ENCODE measurements at places on chromosomes 6 and 20. TPM values are rescaled to one million over a fixed set of nuclear protein-coding genes. Genes with fewer than 3 reads are reported as not detected.

Gene BTN1A1
- total RNA-seq, result not detected

Gene TCF19
- 3.0 TPM for total RNA-seq

Gene PIGT
- total RNA-seq, result 85.3 TPM

Gene EDN3
- not detected for total RNA-seq

Gene GHRH
- total RNA-seq, result not detected

Gene BEND6
- 11.2 TPM for total RNA-seq

Gene TMEM200A
- 0.98 TPM for total RNA-seq

Gene CLPSL2
- total RNA-seq, result not detected

Gene TCP1
- total RNA-seq, result 91.9 TPM

Gene NKX2-2
- not detected for total RNA-seq

Gene CALHM6
- total RNA-seq, result 2.8 TPM

Gene PHACTR1
- 1.9 TPM for total RNA-seq

Gene TCF15
- total RNA-seq, result not detected

Gene COL9A3
- 46.0 TPM for total RNA-seq

Gene TBC1D22B
- 3.8 TPM for total RNA-seq

Gene TFAP2A
- not detected for total RNA-seq

Gene C6orf136
- 4.6 TPM for total RNA-seq

Gene TREM1
- total RNA-seq, result 1.7 TPM

Gene MDC1
- total RNA-seq, result 7.6 TPM

Gene TTBK1
- total RNA-seq, result not detected

Gene TRIM10
- not detected for total RNA-seq

Gene HDGFL1
- not detected for total RNA-seq

Gene TGM3
- not detected for total RNA-seq

Gene BRPF3
- total RNA-seq, result 12.5 TPM

Gene MRPS10
- 25.0 TPM for total RNA-seq

Gene HRH3
- total RNA-seq, result not detected

Gene SLC17A3
- total RNA-seq, result not detected

Gene BCAS1
- total RNA-seq, result not detected

Gene ZNF165
- 0.05 TPM for total RNA-seq

Gene SLC32A1
- not detected for total RNA-seq

Gene SHLD1
- 2.1 TPM for total RNA-seq

Gene RAB44
- not detected for total RNA-seq

Gene ZC2HC1B
- not detected for total RNA-seq

Gene VSX1
- not detected for total RNA-seq

Gene SMLR1
- not detected for total RNA-seq

Gene PLN
- not detected for total RNA-seq

All from cardiac ventricle fibroblast (primary cell).